ENCODE measurements at places on chromosomes 2 and 18.

DNA sequence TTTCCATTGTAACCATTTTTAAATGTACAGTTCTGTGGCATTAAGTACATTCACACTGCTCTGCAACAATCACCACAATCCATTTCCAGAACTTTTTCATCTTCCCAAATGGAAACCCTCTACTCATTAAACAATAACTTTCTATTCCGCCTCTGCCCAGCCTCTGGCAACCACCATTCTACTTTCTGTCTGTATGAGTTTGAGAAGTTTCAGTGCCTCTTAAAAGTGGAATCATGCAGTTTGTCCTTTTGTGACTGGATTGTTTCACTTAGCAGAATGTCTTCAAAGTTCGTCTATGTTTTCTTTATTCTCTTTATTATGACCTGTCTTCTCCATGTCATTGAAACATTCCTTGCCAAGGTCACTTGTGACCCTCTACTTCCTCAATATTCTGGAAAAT lies 22.0 kb upstream of the PELI1 start:
- DNase-seq: no peak

- no peak for DNase-seq
Observed at GRCh38 chr2:74436111-74436805, 5.5 kb downstream of the RTKN start.

DNA sequence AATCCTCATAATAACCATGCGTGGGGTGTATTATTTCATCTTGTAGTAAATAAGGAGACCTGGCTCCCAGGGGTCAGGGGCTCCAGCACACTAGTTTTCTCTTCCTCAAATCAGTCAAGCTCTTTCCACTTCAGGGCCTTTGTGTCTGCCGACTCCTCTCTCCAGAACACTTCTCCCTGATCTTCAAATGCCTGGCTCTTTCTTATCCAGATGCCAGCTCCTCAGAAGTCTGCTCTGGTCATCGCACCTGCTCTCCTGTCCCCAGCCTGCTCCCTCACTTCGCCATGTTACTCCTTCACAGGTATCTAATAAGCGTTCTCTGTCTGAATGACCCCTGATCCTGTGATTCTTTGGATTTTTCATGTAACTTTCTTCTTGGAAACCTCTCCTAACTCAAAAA lies 62.0 kb downstream of the GYPC start:
- no peak for DNase-seq

- DNase-seq: no peak
Observed at GRCh38 chr2:177014946-177015345, 197.6 kb upstream of the HNRNPA3 start.

- DNase-seq: no peak
Observed at GRCh38 chr2:227826019-227826521, 12.4 kb downstream of the CCL20 start.

- no peak for DNase-seq
Observed at GRCh38 chr2:7681881-7682461, 764.8 kb downstream of the RNF144A start.

DNA sequence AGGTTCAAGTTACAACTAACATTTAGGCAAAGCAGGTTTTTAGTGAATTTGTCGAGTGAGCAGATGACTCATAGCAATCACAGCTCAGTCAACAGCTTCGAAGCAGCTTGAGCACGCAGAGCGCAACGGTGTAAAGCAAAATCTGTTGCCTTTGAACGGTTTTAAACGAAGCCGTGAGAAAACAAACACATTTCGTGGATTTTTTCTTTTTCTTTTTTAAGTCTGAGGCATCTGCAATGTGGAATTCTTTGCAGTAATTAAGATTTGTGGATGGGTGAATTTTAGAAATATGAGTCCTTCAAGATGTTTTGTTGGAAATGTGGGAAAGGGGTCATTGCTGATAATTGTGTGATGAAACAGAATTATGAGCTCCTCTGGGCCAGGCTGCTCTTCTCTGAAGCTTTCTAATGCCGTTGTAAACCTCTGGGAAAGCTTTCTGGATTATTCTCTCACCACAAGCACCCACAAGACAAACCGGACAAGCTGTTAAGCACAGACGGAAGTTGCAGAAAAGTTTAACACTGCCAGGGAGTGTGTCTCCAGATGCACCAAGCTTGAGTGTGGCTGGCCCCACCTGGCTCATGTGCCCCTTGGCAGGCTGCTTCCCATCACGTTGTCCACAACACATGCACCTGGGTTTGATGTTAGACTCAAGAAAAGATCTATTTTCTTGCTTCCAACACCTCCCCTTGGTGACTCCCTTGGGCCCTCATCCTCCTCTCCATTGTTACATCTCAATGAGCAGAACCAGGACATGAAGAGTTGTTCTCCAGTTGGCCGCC lies 224.7 kb downstream of the ACKR3 start:
- DNase-seq: no peak

DNA sequence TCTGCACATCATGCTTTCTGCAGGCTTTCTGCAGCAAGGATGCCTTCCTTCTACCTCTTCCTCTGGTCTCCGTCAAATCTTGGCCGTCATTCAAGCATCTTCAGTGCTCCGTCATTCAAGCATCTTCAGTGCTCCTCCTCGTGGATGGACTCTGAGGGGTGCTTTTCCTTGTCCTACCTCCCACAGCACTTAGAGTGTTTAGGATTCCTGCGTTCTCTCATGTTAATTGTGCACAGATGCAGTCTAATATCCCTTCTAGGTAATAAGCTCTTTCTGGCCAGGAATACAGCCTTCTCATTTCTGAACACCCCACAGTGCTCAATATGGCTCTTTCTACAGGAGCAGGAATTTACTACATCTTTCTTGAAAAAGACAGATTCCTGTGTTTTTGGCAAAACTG lies 59.8 kb downstream of the ZNF236 start:
- DNase-seq: no peak

DNA sequence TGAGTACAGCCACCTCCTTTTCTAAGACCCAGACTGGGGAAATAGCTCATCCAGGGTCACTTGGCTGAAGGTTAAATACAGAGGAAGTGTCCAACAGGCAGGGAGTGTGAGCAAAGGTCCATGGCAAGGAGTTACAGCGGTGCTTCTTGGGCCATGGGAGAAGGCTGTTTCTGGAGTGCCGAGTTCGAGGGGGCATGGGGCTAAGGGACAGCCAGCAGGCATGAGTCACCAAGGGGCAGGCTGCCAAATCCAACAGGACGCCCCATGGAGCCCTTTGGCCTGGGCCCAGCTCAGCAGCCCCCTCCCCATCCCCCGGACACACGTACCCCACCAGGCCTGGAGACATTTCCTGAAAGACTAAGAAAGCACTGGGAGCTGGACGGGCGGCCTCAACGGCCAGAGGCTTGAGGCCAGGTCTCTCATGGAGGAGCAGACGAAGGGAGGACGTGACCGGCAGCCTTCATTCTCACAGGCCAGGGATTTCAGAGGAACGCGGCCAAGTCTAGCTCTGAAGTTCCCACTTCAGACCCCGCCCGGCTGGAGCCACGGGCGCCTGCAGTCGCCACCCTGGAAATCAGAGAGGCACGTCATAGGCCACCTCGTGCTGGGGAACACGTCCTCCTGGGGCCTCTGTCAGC lies 160.4 kb downstream of the SMAD7 start:
- DNase-seq: no peak

DNA sequence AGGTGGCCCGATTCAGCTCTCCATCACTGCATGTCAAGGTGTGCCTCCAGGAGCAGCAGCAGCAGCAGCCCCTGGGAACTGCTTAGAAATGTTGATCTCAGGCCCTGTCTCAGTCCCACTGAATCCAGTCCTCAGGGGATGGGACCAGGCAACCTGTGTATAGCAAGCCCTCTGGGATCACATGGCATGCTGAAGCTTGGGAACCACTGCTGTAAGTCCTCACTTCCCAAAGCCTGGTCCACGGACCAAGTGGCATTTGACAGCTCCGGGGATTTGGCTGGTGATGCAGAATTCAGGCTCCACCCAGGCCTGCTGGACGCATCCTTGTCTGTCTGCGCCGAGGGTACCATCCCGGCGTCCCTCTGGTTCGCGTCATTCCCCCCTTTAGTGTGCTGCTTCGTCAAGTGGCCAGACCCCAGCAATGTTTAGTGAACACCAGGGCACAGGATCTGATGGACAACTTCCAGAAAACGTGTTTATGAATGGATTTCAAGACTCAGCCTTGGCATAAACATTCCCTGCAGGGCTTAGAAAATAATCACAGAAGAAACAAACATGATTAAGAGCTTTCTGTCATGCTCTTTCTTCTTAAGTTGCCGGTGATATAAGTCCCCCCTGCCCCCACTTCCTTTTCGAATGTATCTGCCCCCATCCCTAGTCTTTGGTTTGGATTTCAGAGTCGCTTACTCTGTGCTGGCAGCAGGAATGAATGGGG lies 234.0 kb downstream of the GBX2 start:
- DNase-seq: peak; percentile 8

DNA sequence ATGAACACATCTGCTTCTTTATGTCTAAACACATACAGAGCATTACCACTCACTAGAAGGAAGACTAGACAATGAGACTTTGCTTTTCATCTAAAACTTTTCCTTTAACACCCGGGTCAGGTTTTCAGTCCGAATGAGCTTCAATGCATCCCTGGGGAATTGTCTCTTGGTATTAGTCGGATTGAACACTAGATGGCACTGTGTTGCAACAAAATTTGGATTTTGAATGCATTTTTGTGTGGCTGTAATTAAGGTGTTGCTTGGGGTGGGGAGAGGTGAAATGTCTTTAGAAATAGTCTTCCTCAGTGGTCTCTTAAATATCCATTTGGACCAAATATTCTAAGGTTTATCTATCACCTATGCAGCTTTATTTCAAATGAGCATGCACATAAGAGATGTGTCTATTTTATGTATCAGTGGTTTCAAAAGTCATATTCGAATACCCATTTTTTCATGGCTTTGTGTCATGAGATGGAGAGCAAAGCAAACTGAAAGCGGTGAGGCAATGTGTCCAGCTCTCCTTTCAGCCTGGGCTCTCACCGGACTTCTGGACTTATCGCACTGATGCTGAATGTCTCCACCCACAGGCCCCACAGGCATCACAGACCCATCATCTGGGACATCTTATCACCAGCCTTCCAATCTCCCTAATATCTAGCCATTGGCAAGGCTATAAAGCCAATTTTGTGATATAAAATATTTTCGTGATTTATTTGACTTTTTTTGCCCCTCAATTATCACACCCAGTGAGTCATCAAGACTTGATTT lies 510.3 kb downstream of the RNF144A start:
- DNase-seq: peak; percentile 33

DNA sequence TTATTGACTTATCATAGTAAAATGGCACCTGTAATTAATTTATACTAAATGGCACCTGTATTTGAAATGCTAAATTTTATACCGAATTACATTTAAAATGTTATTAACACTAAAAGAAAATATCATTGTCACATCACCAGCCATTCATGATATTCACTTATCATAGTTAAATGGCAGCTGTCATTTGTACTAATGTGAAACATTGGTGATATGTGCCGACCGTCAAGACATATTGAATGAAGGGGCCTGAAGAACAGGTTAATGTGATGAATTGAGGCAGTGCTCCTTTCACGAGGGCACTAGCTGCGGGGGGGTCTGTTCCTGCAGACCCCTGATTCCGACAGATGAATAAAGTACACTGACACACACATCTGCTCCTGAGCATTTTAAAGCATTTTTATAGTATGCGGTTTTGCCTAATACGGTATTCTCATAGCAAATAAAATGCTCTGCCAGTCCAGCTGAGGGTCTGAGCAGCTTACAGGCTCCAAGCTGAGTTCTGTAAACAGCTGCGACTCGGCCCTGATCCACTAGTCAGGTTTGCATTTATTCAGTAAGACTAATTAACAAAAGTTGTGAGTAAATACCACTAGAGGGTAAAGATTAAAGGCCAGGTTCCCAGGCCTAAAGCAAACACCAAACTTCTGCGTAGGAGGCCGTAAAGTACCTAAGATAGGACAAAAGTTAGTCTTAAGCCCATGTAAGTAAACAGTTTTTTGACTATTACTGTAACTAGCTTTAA lies 593.4 kb upstream of the NETO1 start:
- DNase-seq: no peak

DNA sequence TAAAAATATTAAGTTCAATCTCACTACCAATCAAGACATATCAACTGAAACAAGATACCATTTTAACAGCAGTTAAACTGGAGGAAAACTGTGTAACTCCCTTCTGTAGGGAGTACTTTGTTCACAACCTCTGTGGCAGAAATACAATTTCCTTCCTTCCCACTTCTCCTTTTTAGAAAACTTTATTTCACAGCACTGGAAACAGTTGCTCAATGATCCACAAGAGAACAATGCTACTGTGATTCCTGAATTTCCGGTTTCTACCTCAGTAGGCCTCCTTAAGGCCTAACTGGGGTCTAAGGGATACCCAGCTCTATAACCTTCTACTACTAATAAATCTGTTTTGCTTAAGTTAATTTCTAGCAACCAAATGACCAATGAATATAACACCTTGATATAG lies 14.1 kb downstream of the TLK1 start:
- no peak for DNase-seq

GRCh38 chr2:19224011-19224410 lies 134.4 kb downstream of the OSR1 start:
- DNase-seq: no peak

DNA sequence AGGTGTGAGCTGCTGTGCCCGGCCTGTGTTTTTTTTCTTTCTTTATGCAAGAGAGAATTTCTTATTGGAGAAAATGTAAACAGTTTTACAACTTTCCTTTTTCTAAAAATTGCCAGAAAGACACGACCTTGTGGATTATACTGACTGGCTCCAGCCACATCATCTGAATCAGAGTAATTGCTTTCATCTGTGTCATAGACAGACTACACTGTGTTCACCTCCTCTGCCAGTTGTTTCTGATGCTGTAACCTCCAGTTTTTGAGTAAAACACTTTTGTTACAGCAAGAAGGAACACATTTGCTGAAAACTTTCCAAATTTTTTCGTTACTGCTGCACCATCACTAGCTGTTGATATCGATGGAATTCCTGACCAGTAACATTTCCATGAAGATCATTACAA lies 43.9 kb upstream of the PLEKHM3 start:
- DNase-seq: no peak

DNA sequence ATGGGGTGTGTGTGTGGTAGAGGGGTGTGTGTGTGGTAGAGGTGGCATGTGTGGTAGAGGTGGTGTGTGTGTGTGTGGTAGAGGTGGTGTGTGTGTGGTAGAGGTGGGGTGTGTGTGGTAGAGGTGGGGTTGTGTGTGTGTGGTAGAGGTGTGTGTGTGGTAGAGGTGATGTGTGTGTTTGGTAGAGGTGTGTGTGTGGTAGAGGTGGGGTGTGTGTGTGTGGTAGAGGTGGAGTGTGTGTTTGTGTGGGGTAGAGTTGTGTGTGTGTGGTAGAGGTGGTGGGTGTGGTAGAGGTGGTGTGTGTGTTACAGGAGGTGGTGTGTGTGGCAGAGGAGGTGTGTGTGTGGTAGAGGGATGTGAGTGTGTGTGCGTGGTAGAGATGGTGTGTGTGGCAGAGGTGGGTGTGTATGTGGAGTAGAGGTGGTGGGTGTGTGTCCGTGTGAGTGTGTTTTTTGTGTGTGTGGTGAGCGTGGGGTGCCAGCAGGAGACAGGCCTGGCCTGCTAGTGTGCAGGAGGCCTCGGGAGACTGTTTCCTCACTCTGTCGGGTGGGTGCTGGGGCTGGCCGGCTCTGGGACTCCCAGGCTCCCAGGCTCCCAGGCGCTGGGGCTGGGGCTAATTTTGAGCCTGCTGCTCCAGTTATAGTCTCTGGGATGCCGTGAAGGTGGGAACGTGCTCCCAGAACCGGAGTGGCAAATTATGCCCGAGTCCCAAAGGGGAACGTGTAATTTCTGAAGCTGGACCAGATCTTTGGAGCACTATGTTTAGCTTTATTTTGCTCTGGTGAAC lies 165.2 kb downstream of the DYSF start:
- no peak for DNase-seq

Measured in iris pigment epithelial cell (primary cell).